OCI-LY7 (cell line): ENCODE measurements at places on chromosomes 12 and 14.

DNA sequence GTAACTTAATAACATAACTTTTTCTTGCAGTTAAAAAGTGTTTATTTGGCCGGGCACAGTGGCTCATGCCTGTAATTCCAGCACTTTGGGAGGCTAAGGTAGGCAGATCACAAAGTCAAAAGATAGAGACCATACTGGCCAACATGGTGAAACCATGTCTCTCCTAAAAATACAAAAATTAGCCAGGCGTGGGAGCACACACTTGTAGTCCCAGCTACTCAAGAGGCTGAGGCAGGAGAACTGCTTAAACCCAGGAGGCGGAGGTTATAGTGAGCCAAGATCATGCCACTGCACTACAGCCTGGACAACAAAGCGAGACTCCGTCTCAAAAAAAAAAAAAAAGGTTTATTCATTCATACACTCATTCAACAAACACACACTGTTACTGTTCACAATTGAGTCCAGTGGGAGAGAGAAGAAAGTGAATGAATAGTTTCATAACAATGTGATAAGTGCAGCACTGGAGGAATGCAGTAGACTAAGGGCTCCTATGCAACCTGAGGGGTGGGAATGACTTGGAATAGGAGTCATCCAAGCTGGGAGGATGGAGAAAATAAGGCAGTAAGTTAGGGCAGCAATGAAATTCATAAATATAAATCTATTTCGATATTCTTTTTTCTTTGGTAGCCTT lies 19.8 kb downstream of the DAD1 start:
- no peak for DNase-seq

DNA sequence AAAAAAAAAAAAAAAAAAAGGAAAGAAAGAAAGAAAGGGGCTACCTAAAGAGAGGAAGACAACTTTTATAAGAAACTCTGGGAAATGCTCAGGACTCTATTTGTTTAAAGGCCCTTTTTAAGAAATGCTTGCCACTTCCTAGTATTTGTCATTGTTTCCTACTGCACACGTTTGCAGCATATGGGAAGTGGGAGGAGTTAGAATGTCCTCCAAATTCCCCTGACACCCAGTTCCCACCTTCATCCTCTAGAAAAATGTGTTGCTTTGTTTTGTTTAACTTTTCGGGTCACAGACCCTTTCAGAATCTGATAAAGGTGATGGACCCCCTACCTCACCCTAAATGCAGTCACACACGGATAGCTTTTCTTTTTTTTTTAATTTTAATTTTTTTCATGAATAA lies 40.8 kb downstream of the NINJ2 start:
- no peak for DNase-seq

DNA sequence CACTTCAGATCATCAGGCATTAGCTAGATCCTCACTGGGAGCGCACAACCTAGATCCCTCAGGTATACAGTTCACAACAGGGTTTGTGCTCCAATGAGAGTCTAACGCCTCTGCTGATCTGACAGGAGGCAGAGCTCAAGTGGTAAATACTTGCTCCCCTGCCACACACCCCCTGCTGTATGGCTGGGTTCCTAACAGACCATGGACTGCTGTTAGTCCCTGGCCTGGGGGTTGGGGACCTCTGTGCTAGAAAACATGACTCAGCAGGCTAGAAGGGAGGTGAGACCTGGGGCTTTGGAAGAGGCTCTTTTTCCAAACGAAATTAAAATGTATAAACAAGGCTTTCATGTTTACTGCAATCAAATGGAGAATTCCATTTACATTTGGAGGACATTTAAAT lies 691.1 kb downstream of the FLRT2 start:
- DNase-seq, result no peak

DNA sequence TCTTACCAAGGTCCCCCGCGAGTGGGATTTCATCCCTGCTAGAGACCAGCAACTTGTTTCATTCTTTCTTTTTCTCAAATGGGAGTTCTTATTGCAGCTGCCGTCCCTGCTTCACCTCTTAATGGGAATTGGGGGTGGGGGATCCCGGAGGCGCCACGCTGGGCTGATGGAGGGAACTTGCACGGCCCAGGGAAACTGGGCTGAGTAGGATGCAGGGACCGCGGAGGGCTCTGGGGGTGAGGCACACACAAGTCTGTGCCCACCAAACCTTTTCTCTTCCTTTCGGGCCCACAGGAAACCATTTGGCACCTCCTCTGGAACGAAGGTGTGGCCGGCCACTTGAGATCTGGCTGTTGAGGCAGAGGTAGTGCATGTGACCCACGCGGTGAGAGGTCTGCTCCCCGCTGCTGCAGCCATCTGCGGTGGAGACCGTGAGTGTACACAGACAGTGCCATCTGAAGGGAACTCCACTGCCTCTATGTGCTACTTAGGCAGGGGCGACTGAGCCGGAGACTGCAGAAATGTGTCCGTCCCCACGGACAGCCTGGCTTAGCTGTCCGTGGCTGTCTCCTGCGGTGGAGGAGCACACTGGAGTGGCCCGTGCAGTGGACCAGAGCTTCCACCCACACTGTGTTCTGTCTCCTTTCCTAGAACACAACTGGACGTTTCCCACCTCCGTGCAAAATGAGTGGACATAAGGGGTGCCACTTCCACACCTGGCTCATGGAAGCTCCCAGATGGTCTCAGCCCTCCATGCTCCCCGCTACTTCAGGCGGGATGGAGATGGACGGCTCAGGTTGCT lies 42.1 kb upstream of the TESC start:
- no peak for DNase-seq

GRCh38 chr12:12722435-12723148 lies 5.4 kb downstream of the CDKN1B start:
- peak; percentile 54 for DNase-seq

DNA sequence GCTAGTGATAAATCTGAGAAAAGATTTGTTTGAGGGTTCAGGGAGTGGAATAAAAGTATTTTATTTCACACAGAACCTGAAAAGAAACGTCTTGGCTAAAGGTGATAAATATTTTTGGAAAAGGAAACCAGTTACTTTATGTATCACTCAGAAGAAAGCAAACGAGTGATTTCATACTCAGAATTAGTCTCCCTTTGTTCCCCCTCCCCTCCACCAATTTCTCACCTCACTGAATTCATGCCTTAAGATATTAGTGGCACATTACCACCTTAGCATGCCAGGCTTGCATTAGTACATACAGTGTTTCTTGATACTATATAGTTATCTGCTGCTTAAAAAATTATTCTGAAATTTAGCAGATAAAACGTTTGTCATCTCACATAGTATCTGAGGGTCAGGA lies 28.2 kb downstream of the G2E3 start:
- DNase-seq, result no peak

- no peak for DNase-seq
Observed at GRCh38 chr14:36905272-36905888, 243.7 kb downstream of the PAX9 start.

DNA sequence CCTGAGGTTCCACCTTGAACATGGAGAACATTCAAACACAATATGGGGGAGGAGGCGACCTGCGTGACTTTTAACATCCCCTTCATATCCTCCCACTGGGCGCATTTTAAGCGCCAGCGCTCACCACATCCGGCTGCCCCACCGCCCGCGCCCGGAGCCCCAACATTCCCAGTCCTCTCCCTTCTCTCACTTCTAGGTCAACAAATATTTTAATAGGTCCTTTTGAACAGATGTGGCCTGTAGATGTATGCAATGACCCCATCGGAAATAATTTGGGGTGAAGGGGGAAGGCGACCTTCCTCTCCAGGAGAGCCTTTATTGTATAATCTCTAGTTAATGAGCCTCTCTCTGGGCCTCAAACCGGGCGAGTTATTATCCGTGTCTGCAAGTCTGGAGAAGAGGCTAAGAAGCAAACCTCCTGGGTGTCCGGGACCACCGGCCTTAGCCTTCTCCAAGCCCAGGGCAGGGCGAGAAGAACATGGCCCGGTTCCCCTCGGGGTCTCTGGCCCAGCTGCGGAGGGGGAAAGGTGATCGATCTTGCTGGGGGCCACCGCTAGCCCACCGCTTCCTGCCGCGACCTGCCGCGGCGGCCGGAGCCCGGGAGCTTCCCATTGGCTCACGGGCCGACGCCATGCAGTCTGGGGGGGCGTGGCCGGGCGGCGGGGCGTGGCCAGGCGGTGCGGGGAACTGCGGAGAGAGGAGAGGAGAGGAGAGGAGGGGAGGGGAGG lies 83.2 kb upstream of the HMGA2 start:
- no peak for DNase-seq

DNA sequence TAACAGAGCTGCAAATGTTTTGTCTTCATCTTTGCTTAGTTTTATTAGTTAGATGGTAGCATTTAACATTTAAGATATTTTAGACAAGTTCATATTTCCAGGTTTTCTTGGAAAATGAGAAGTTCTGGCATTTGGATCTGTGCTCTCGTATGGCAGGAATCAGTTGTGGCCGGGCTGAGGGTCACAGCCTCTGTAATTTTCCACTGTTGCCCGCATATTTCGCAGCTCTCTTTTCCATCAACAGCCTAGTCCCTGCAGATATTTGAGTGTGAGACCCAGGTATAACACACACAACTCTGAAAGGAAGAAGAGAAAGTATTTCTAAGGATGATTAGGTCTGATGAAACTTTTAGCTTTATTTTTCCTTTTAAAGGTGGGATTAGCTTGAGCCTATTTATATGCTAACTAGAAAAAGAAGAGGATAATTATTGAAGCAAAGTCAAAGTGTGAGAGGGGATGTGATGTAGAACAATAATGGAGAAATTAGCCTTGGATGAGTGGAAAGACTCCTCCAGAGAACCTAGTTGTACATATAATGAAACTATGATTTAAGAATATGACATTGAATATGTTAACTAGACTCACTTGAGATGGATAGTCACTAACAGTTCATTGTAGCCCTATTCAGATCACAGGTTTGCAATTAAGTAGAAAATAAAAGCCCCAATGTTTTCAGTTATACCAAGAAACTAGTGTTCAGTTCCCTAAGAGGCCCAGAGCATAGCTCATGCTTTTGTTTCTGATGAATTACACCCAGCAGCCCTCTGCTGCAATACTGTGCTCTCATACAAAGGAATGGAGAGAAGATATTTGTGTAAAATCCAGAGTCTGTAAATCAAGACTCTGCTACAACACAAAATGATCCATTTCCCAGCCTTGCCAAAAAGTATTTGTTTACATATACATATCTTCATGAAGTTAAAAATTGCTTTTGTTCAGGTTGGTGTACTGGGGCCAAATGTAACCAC lies 158.4 kb downstream of the C12orf50 start:
- DNase-seq, result no peak

DNA sequence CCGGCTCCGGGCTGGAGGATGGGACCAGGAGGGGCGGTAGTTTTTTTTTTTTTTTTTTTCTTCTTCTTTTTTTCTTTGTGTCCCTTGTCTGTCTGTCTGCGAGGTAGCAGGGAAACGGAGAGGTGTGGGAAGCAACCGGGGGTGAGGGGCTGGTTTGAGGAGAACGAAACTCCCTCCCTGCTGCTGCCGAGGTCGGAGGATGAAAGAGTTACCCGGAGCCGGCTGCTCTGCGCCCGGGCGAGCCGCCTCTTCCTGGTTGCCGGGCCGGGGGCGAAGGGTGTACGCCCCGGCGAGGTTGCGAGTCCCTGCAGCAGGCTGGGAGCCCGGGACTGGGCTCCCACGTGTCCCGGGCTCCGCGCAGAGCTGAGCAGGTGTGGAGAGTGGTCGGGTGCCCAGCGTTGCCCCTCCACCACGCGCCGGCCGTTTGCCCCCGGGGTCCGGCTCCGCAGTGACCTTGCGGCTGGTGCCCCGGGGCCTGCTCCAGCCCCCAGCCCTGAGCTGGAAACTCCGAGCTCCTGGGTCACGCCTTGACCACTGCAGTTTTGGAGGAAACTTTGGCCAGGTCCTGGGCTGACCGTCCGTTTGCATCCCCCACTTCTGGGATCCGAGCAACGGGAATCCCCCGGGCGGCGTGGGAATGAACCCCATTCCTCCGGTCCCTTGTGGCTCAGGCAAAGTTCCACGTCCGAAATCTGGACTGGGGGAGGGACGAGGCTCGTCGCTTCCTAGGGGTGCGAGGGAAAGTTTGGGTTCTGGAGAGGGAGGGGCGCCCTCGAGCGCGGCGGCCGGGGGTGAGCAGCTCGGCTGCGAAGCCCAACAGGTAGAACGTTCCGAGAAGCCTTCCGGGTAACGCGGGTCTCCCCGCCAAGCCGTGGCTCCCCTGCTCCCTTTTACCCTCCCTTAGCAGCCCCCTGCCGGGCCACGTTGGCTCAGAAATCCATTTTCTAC lies 1.3 kb downstream of the CHST11 start:
- DNase-seq, result peak; percentile 73

DNA sequence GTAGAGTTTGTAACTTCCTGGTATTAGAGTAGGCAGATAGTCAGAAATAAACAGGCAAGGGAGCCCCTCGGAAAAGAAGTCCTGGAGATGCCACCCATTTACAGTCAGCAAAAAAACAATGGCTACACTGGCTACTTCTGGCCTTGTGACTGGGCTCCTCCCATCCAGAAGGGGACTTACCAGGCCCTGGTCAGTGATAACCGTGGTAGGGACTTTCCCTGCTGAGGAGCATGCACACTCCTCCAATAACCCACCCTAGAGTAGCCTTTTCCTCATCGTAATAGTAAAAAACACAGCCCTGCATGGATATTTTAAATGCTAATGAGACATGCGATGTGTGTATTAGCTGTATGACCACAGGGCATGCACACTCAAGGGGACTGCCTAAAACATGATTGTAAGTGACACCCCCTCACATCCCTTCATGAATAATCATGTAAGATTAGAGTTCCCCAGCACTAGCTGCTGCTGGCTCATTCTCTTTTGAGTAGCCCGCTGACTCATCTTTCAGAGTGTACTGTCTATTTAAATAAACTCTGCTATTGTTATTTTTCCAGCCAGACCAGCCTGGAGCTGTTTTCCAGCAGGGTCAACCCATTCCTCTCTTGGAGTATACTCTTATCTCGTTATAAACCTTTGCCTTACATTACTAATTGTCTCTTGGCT lies 413.8 kb upstream of the TMTC1 start:
- no peak for DNase-seq

DNA sequence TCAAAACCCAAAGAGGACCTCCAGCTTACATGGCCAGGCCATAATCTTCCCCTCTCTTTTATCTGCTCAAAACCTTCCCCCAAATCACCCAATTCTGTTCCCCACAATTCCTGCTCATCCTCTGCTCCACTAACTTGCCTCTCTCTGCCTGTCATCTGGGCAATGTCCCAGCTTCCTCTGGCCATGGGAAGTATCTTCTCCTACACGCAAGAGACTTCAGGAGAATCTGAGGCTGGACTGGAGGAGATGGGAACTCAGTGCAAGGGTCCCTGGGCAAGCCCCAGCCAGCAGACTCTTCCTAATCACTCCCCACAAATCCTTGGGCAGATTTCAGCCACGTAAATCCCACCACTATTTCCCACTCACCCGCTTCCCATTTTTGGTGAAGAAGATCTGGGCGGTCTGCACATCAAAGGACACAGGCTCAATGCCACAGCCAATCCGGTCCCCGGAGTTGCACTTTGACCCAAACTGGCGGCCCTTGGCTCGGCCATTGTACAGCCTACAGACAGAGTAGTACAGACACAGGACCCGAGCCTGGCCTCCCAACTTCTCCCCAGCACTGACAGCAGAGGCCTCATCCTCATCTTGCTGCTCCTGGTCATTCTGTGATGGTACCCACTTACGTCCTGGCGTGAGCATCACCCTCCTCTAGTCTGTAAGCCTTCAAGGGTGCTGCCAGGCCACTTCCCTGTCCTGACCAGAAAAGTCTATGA lies 4.7 kb downstream of the SPRYD3 start:
- no peak for DNase-seq
